ENCODE measurements at places on chromosomes 4 and X.

- no peak for DNase-seq
Measured at GRCh38 chrX:13014111-13015096, 30.0 kb downstream of the FAM9C start.

- peak; percentile 84 for DNase-seq
Measured at GRCh38 chrX:71107762-71108360, 1.3 kb upstream of the CXorf65 start.

DNA sequence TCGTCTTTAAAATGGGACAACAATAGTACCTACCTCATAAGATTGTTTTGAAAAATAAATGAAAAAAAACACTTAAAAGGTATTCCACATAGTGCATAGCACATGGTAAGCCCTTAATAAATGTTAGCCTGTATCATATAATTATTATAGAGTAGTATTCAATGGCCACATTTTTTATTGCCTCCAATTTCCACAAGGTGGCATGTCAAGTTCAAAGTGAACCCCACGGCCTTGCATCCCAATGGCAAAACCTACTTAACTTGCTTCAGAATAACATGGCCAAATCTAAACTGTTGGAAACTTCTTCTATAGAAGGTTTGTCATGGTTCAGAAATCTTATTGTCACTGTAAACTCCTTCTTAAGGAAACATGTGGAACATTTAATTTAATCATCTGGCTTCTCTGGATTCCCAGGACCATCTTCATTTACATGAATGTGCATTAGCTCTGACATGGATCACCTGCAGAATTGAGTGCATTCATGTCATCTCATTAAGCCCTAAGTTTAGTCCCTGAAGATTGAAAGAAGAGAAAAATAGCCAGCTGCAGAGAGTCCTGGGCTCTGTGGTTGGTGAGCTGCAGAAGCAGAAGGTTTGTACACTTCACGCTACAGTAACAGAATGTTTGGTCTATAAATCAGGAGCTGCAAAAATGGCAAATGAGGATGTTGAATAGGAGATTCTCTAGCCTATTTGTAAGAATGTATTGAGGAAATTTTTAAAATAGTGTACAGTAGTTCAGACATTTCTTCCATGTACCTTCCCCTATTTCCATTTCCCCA, 61.0 kb downstream of the ANXA3 start:
- DNase-seq, result peak; percentile 74

DNA sequence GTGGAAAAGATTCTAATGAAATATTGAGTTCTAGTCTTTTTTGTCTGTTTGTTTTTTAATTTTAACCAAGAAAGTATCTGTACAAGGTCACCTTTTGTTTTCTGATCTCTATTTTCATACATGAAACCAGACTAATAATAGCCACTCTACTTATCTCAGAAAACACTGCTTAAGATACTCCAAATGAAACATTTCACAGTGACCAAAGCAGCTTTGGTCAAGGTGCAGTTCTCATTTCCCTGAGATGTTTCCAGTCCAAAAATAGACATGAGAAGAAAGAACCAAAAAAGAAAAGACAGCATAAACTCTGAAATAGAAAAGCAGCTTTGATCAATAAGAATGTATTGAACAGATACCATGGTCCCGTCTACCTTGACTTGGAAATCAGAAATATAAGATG, 782.8 kb downstream of the RAB28 start:
- DNase-seq, result no peak

DNA sequence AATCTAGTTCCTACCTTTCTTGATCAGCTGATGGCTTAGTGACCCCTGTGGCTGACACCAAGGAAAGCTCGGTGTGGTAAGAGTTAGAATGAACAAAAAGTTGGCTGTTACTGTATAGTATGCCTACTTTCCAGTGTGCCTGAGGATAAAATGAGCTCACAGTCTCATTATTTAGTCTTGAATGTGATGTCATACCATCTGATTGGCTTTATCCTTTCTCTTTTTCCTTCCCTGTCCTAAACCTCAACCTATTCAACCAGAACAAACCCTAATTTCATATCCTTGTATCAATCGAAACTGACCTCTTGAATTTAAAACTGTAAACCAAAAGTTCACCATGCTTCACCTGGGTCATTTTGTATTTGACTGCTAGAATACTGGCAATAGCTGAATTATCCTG, 156.4 kb downstream of the PPARGC1A start:
- DNase-seq, result no peak

DNA sequence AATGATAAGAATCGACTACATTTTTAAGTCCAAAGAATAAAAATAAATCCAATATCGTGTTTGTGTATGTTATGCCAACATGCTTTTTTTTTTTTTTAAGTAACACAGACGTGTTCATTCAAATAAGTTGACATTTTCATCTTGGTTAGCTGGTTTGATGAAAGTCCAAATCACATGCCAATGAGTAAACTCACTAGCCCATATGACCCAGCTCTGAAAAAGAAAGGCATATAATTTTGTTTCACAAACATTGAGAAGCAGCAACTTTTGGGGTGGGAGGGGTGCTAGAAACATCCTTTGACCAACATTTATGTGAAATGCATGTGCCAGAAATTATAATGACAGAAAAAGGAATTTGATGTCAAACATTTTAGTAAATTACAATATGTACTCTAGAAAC, 61.6 kb upstream of the SPP1 start:
- DNase-seq, result no peak
